Stimulated activated CD8-positive, alpha-beta memory T cell treated with anti-CD3 and anti-CD28 coated beads, Interleukin-7, amount 100 ng/mL, for 24 hours (primary cell): ENCODE measurements at places on chromosomes 1 and 21.

- no peak for DNase-seq
These were observed 14.9 kb downstream of the SNAP47 start for GRCh38 chr1:227749916-227750710.

DNA sequence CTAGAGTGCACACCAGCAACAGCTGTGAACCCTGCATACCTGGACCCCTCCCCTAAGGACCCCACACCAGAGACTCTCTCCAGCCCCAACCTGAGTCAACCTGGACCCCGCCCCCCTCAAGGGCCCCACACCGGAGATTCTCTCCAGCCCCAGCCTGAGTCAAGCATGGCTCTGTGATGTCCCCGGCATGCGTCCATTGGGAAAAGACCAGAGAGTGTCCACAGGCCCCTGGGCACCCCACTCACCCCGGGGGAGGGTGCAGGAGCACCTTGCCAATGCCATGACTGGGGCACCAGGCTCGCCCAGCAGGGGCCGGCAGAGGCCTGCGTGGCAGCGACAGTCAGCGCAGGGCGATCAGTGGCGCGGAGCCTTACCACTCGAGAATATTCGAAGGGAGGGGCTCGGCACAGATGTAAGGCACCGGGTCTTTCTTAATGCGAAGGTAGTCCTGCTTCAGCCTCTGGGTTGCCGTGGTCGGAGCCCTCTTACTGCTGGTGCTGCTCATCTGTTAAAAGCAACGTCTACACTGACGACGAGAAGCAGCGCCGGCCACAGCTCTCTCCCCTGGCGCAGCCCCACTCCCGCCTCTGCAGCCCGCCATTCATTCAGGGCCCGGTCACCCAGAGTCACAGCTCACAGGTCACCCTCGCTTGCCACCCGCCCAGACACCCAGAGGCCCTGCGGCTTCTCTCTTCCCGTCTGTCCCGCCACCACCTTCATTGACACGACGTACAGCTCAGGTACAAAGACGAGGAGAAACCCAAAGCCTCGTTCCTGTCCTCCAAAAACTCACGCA, 6.0 kb downstream of the UBE2J2 start:
- DNase-seq = no peak

DNA sequence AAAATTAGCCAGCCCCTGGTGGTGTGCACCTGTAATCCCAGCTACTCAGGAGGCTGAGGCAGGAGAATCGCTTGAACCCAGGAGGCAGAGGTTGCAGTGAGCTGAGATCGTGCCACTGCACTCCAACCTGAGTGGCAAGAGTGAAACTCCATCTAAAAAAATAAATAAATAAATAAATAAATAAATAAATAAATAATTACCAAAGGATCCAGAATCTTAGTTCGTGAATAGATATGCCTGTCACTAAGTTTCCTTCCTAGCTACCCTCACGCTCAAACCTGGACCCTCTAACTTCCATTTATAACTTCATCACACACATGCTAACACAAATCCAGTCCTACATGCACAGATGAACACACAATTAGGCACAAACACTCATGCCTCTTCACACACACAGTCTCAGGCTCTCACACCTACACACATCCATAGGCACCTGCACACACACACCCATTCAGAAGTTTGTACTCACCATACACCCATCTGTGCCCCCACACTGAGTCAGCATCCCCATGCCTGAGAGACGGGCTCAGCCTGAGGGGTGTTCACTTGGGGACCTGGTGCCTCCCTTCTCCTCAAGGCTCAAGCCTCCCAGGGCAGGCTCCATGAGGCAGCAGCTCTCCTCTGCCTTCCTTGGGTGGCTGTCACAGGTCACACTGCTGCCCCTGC, 61.5 kb downstream of the LACTBL1 start:
- DNase-seq = no peak

DNA sequence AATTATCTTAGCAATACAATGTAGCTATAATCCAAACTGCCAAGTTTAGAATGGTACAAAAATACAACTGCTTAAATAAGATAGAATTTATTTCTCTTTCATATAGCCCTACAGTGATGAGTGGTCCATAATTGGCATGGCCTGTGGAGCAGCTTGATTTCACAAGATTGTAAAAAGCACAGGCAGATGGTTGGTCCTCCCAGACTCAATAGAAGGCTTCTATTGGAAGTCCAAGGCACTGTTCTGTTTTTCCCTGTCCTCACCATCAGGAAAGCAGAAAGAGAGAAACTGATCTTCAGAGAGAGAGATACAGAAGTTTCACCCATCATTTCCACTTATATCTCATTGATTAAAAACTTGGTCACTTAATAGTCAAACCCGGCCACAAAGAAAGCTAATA, 1.8 kb upstream of the OR6P1 start:
- DNase-seq = no peak

GRCh38 chr1:71390518-71390917, 309.7 kb upstream of the ZRANB2 start:
- DNase-seq = no peak

DNA sequence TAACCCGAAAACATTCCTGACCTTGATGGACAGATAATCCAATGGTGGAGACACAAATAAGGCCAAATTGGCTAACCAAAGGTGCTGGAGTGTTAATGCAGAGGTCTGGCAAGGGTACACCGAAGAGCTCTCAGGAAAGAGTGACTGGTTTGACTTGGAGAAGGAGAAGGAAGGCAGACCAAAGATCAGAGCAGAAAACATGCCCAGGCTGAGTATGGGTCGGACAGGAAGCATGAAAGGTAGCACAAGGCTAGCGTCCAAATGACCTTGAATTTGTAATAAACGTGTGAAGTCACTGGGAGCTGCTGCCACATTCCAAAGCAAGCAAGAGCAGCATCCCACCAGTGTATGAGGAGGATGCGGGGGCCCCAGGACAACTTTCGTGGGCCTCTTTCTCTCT, 45.7 kb downstream of the APP start:
- no peak for DNase-seq

DNA sequence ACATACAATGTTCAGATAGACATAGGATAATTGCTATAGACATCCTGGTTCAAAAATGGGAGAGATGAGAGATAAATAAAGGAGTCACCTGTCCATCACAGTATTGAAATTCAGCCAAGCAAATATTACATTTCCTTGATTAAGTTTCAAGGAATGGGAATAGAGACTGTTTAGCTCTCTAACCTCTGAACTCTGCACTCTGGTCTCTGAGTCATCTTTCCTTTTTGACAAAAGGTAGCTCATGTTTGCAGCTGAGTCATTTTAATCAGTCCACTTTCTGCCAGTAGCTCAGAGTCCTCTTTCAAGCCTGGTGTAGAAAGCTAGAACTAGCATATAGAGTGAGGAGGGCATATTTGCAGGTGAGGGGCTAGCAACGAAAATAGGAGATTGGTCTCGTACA, 51.4 kb upstream of the GJA8 start:
- no peak for DNase-seq

DNA sequence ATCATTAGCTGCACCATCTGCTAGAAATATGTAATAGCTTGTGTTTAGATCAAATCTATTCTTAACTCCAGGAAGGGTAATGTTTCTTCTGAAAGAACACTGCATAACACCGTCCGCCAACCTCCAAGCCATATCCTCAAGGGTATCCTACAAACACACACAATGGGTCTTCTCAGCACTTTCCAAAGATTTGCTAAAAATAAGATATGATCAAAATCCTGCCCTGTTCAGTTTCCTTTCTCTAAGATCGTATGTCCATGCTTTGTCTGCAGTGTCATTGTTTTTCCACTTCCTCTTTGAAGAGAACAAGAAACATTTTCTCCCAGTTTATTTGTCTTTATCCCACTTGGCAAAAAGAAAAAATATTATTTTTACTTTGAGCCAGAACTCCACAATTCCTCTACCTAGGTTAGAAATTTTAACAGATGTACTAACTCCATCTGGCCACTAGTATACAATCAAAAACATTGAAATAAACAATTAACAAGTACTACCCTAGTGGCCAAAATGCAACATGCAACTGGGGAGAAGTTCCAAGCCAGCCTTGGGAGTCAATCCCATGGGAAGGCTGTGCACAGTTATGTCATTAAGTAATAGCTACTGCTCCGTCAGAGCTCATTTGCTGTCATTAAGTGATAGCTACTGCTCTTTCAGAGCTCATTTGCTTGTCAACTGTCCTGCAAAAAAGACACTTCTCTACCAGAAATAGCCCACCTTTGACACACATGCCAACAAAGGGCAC, 37.8 kb downstream of the FRRS1 start:
- DNase-seq = no peak

DNA sequence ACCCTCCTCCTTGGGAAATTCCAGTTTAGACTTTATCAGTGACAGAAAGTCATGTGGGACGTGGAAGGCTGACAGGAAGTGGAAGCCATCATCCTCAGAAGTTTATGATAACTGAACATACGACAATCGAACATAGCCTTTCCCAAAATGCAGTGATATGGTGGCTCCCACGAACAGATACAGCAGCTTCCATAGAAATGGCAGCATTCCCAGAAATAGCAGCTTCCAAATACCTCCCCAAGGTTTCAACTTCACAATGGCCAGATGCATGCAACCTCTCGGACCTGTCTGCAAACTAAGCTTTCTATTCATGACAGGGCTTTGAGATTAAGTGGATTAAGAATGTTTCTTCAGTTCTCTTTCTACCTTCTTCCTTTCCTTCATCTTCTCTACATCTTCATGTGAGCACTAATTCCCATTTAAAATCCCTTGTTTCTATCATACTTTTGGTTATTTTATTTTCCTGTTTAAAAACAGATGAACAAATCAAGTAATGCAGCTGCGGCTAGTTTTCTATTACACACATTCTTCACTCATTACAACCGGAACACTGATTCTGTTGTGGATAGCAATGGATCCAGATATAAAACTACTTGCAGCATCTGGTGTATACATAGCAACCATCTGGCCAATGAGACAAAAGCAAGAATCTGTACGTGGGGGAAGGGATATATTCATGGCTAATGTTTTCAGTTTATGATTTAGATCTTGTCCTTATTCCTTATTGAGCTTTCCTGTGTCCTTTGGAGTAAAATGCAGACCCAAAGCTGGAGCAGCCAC, 304.8 kb downstream of the BRINP3 start:
- no peak for DNase-seq

GRCh38 chr1:233704170-233704897, 90.4 kb downstream of the KCNK1 start:
- DNase-seq = no peak

- DNase-seq = no peak
These were observed 1.6 kb downstream of the IFI44 start for GRCh38 chr1:78651241-78651640.

DNA sequence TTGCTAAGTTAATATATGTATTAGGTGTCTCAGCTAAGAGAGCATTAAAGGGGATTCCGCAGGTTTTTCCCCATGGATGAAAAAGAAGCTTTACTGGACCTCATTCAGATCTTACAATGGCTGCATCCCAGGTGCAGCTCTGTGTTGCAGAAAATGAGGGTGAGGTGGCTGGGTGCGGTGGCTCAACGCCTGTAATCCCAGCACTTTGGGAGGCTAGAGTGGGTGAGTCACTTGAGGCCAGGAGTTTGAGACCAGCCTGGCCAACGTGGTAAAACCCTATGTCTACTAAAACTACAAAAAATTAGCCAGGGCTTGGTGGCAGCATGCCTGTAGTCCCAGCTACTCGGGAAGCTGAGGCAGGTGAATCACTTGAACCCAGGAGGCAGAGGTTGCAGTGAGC, 58.5 kb upstream of the MORC3 start:
- DNase-seq = no peak

DNA sequence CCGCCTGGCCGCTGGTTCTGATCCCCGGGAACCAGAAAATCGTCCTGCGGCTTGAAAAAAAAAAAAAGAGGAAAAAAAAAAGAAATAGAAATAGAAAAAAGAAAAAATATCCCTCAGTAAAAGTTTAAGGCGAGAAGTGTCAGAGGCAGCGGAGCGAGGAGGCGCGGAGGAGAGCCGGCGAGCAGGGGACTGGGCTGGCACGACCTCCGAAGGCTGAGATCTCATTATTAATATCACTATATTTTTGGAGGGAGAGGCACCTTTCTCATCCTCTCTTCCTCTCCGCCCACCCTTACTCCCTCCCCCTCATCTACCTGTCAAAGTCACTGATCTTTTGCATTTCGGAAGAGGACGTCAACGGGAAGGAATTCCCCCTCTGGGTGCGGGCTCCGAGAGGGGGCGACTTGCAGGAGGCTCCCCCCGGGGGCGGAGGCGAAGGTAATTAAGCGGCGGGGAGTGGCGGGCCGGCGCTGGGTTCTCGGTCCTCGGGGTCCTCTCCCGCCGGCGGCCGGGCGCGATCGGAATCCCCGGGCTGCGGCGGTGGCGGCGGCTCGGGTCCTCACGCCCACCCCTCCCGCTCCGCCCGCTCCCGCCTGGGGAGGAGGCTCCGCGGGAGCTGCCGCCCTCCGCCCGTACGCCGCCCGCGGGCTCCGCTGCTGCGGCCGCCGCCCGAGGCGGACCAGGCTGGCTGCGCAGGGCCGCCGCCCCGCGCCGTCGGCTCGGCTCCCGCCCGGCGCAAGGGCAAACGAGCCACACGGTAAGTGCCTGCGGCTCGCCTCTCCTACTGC, at the start of gene NTNG1:
Gene NTNG1 (plus strand): TSS at position 337 of the 788 bp plus-strand sequence.
- no peak for DNase-seq

DNA sequence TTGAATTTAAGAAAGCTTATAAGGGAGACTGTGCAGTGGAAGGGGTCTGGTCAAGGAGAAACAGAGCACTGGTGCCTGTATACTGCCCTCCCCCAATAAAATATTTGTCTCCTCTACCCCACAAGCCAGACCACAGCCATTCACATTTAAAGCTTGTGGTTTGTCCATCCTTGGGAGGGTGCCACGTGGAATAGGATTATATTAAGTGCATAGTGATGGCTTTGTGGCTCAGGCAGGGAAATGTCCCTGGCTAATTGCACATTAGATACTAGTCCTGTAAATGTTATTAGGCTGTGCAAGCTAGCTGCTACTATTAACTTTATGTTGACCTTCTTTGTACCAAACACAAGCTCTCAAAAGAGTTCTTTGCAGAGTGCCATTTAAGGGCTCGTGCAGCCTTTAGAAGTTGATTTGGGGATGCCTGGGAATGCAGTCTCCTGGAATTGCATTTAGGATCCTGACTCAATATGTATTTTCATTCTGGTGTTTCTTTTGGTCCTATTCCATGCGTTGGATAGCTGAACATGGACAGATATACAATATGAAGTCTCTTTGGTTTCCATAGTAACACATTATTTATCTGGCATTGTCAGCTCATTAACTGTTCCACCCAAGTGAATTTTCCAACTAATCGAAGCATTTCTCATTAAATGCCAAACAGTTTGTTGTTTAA, 210.6 kb downstream of the ROR1 start:
- no peak for DNase-seq

DNA sequence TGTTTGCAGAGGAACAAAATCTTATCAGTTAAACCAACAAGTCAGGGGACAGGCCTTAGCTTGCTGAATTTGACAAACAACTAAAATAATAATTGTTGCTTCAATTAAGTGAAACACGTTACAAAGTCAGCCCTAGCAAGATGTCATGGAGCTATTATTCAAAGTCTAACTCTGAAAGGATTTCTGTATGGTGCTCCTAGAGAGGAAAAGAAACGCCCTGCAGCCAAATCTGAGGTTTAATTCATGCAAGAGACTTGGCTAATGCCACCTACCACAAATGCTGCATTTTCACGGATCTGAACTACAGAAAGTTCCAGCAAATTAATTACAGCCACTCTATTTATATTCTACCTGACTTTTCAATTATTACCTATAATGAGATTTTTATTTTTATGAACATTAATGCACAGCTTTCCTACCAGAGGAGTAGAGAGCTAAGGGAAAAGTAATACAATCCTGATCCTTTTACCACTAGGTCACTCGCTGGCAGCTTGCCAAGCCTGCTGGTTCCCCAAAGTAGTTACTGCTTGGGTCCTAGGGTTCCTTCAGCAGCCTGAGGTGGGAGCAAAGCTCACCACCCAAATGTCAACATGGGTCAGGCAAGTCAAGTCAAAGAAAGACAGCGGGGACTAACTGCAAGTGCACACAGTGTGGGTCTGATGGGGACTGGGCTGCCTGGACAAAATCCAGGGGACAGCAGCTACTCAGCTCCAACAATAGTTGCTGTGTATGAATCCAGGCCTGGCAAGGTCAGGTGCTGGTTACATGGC, 8.5 kb downstream of the COLGALT2 start:
- no peak for DNase-seq
